Naive thymus-derived CD8-positive, alpha-beta T cell (primary cell): ENCODE measurements at places on chromosomes 3 and 15.

GRCh38 chr3:160027541-160028195, 39.0 kb downstream of the IL12A start:
- H3K36me3 ChIP-seq, result no peaks in the 10 kb centered on the region
- no peak overlapping the region for H3K27ac ChIP-seq
- DNase-seq, result no peak
- H3K4me1 ChIP-seq, result no peaks in the 10 kb centered on the region
- H3K4me3 ChIP-seq, result no peak overlapping the region

GRCh38 chr3:143671626-143672025, 176.6 kb downstream of the SLC9A9 start:
- DNase-seq, result no peak
- no peak overlapping the region for H3K4me3 ChIP-seq
- peaks cover 2% of the 10 kb centered on the region for H3K36me3 ChIP-seq
- H3K27me3 ChIP-seq, result no peaks in the 10 kb centered on the region

DNA sequence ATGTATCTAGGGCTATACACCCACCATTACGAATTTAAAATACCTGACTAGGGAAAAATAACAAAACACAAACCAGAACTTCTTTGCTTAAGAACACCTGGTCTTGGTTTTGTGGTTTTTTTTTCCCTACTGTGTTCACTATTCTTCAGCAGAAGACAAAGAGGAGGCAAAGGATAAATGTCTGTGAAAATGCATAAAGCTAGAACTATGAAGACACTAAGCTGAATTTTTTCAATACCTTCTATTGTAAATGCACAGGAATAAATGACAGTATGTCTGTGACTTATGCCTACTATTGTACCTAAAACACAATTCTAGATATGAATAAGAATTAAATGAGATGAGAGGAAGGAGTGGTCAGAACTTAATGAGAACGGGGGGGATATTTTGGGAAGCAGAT, 86.9 kb downstream of the TBL1XR1 start:
- peaks cover 70% of the 10 kb centered on the region for H3K4me1 ChIP-seq
- no peaks in the 10 kb centered on the region for H3K27me3 ChIP-seq
- peak overlapping the region; percentile 68 for H3K4me3 ChIP-seq
- peak overlapping the region; percentile 89 for H3K27ac ChIP-seq
- DNase-seq, result no peak

GRCh38 chr3:139440639-139441556, 35.4 kb downstream of the RBP2 start:
- H3K27ac ChIP-seq, result no peak overlapping the region
- no peaks in the 10 kb centered on the region for H3K27me3 ChIP-seq
- H3K36me3 ChIP-seq, result no peaks in the 10 kb centered on the region
- H3K4me1 ChIP-seq, result no peaks in the 10 kb centered on the region
- H3K4me3 ChIP-seq, result no peak overlapping the region
- DNase-seq, result no peak

- no peak for DNase-seq
- no peaks in the 10 kb centered on the region for H3K36me3 ChIP-seq
- no peak overlapping the region for H3K4me3 ChIP-seq
- H3K27ac ChIP-seq, result no peak overlapping the region
- H3K4me1 ChIP-seq, result no peaks in the 10 kb centered on the region
Measured at GRCh38 chr15:77622209-77622933, 10.3 kb downstream of the LINGO1 start.
